COR-L47 (cell line): ENCODE measurements at places on chromosomes 7 and 10.

- no peak for DNase-seq
Observed at GRCh38 chr7:47826754-47827153, 121.5 kb downstream of the PKD1L1 start.

- DNase-seq = no peak
Observed at GRCh38 chr7:135714534-135715009, 13.4 kb downstream of the SLC13A4 start.

- DNase-seq = no peak
Observed at GRCh38 chr7:107560898-107561516, 2.7 kb downstream of the COG5 start.

- DNase-seq = no peak
Observed at GRCh38 chr10:32295027-32295426, 51.9 kb downstream of the EPC1 start.

DNA sequence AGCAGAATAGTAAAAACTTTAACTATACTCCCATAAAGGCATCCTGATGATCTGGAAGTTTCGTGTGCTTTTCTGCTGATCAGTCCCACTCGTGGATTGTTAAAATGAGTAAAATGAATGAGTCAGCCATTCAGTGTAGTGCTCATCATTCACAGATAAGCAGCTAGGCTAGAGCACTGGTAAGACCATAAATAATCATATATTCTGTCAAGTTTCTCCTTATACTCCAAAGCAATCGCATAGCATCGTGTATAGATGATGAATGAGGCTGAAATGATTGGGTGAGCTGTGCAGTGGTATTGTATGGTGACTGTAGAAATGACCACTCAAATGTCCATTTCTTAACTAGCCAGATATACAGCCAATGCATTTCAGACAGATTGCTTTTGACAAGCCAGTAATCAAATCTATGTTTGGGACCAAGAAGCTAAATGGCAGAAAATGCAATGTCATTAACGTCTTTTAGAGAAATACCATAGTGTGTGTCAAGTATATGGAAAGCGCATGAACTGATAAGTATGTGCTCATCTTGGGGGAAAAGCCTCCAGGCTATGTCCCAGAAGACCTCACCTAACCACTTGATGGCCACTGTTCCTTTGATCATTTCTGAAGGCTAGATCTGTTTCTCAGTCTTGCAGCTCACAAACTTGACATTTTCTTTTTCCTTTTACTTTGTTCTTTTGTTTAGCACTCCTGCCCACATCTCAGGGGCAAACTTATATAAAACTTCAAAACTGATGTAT is 227.2 kb upstream of the FAM3C start:
- DNase-seq = no peak
